ENCODE measurements at places on chromosomes 1 and 21.

- no peak for DNase-seq
These were observed 48.9 kb downstream of the CHML start for GRCh38 chr1:241591317-241591716.

- DNase-seq: no peak
These were observed 1.8 kb upstream of the IQGAP3 start for GRCh38 chr1:156574039-156574633.

GRCh38 chr1:17826165-17826488 is 71.0 kb downstream of the ACTL8 start:
- DNase-seq: no peak

DNA sequence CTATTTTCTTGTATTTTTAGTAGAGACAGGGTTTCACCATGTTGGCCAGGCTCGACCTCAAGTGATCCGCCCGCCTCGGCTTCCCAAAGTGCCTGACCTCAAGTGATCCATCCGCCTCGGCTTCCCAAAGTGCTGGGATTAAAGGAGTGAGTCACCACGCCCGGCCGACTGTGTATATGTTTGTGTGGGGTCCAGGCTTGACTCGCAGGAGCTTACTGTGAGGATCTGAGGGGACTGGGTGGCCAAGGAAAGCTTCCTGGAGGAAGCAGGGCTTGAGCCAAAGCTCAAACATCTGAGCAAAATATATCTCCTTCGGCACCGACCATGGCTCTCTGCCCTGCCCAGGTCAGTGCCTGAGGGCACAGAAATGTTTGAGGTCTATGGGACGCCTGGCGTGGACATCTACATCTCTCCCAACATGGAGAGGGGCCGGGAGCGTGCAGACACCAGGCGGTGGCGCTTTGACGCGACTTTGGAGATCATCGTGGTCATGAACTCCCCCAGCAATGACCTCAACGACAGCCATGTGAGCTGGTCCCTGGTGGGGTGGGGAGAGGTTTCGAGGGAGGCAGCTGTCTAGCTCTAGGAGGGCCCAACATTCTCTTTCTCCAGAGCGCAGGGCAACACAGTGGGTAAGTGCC is 10.5 kb downstream of the PADI3 start:
- no peak for DNase-seq

DNA sequence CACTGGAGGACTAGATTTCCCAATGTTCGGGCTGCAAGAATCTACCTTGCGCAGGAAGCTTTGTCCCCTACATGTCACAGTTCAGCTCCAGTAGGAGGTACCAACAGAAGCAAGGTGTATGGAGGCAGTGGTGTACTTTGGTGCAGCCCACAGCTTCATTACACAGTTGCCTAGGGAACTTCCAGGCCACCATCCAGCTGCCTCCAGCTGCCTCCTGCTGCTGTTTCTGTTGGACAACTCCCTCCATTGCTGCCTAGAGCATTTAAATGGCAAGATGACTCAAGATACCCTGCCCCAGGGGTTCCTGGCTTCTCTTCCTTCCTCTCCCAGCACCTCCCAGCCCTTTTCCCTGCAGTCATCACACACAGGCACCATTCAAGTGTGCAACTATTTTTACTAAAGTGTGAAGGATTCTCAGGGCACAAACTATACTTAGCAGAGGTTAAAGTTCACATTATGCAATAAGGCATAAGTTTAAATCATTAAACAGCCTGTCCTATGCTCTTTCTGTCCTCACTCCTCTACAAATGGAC is 39.0 kb upstream of the ATP1A1 start:
- DNase-seq: peak; percentile 32

- DNase-seq: no peak
These were observed 646 bp downstream of the IER5 start for GRCh38 chr1:181089017-181089675.

DNA sequence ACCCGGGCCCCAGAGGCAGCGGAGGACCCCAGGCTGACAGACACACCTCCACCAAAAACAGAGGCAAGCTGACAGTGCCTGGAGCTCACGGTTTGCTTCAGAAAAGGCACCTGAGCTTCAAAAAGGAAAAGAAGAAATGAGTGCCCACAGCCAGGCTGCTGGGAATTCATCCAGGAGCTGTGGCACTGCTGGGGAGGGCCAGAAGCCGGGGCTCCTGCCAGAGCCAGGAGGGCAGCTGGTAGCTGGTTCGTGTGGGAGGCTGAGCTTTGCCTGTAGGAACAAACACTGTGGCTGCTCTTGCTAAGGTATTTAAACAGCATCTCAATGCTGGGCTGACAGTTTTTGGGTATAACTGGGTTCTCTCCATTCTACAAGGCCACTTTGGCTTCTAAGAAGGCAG is 19.5 kb downstream of the KCNJ6 start:
- DNase-seq: no peak

DNA sequence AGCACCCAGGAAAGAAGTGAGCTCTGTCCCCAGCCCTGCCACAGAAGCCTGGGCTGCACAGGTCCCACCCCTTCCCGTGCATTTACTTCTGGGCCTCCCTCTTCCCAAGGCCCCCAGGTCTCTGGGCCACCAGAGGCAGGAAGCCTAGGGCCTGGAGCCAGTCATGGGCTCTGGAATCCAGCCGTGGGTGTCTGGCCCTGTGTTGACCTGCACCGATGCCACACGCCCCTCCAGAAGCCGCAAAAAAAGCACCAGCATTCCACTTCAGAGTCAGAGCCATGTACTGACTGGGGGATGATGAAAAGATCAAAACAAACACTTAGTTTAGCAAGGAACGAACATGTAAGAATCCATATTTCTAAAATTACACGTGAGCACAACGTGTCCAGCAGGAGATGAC is 141.7 kb downstream of the NPHP4 start:
- DNase-seq: no peak

DNA sequence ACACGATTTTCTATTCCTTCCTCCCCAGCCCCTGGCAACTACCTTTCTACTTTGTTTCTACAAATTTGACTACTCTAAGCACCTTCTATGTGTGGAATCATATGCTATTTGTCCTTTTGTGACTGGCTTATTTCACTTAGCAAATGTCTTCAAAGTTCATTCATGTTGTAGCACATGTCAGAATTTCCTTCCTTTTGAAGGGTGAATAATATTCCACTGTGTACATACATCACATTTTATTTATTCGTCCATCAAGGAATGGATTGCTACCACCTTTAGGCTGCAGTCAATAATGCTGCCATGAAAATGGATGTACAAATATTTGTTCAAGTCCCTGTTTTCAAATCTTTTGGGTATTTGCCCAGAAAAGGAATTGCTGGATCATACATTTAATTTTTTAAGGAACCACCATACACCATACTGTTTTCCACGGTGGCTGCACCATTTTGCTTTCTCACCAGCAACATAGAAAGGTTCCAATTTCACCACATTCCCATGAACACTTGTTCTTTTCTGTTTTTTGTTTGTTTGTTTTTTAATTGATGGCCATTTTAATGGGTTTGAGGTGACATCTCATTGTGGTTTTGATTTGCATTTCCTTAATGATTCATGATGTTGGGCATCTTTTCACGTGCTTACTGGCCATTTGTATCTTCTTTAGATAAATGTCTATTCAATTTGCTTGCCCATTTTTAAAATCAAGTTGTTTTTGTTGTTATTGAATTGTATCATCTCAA is 3.3 kb upstream of the PDZK1 start:
- no peak for DNase-seq

DNA sequence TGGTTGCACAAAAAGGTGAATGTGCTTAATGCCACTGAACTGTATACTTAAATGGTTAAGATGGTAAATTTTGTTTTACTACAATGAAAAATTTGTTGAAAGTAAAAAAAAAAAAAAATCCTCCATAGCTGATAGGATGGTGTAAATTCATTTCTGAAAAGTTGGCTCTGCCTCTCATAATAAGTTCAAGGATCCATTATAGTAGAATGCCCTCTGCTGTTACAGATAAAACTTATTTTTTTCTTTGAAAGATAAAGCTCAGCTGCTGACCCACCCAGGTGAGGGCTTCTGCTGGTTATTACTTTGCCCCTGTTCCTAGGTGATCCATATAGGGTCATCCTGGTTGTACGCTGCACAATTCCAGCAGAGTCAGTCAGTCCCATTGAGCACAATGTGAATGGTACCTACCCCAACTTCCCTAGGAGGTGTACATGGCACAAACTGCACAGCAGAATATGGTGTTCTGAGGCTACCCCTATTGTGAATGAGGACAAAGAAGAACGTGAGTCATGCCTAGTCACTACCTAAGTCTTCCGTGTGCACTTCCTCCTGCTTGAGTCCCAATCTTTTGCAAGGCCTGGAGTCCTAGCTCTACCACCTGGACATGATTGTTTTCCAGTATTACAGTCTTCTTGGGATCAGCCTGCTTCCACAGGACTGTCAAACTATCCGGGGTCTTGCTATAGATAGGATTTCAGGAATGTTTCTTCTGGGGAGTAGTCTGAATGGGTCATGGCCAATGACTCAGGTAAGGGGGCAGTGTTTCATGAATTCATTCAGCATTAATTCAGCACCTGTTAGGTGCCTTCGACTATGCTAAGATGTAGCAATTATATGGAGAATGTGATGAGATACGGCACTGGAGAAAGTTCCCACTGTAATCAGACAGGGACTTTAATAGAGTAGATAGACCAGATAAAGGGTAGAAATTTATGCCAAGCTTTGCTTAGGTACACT is 20.8 kb upstream of the CD5L start:
- no peak for DNase-seq

- DNase-seq: peak; percentile 10
These were observed 60.7 kb downstream of the GORAB start for GRCh38 chr1:170592591-170593111.

DNA sequence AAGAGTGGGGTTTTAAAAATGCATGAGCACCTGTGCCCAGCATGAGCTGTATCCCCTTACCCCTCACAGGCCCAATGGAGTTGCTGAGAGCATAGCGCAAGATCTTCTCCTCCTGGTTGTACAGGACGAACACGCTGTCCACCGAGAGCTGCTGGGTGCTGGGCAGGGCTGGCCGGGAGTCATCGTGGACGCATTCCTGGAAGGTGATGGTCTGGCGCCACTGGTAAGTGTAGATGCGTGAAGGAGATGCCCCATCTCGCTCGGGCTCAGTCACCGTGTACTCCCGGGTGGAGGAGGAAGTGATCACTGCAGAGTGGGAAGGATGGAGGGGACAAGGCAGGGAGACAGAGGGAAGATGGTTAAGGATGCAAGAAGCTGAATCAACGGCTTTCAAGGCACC is 39.1 kb downstream of the NID1 start:
- no peak for DNase-seq

DNA sequence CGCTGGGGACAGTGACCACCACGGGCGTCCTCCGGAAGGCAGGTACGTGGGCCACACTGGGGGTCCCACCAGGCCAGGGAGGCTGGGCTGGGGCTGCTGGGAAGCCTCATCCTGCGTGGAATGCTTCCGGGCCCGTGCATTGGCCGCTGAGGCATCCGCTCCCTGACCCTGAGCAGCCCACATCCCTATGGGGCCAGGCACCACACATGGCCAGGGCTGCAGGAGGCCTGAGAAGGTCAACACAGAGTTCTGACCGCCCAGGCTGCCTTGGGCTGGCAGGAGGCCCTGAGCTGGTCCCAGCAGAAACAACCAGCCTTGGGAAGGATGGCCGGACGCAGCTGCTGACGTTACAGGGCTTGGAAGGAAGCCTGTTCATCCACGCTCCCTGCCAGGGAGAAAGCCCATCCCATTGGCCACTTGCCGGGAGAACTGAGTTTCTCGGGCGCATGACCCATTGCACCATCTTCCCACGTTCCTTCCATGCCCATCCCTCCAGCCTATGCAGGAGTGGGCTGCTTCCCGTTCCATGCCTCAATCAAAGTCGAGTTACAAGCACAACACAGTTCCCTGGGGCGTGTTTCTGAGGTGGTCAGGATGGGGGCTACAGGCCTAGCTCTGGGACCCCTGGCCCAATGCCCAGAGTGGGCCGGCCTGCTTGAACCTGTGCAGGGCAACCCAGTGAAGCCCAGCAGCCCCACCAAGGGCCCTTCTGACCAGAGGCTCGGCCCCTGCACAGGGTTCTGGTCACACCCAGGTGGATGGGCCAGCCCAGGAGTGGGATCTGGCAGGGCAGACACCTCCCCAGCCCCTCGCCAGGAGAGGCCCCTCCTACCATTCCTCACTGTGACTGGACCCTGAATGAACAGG is 31.7 kb downstream of the TRIM11 start:
- DNase-seq: no peak

GRCh38 chr1:21350202-21350885 is 60.1 kb upstream of the ECE1 start:
- no peak for DNase-seq

- DNase-seq: no peak
These were observed 14.4 kb upstream of the DIPK1A start for GRCh38 chr1:92975551-92976232.

DNA sequence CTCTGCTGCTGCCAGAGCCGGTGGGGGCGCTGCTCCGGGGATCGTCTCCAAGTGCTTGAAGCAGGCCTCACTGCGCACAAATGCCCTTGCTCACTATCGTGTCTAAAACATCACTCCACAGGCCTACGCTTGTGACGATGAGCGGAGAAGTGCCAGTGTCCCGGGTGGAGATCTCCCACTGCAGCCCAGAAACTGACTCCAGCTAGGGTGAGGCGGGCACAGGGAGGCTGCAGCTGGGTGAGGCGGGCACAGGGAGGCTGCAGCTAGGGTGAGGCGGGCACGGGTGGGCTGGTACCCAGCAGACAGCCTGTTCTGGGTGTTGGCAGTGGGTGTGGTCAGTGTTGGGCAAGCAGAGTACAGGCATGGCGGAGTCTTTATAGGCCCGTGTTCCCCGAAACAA is 22.7 kb upstream of the PDXK start:
- DNase-seq: no peak

GRCh38 chr1:31593770-31594632 is 17.7 kb downstream of the TINAGL1 start:
- peak; percentile 87 for DNase-seq

DNA sequence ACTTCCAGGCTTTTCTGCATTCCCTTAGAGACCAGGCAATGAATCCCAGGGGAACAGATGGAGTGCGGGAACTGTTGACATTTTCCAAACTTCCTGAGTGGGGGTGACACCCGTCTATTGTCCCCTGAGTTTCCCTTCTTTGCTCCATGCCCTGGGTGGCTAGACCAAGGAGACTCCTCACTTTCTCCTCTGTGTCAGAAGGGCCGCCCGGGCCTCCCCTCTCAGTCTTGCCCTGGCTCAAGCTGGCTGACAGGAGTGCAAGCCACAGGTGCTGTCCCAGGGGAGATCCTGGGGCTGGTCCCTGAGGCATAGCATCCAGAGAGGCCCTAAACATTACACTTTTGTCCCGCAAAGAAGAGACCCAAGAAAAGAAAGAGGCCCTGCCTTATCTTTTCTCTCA is 62.8 kb downstream of the DDX20 start:
- no peak for DNase-seq

Measured in DMS153 (cell line).